ENCODE measurements at places on chromosomes 7 and 10.

- DNase-seq: peak; percentile 84
Observed at GRCh38 chr7:50197549-50197948, 104.5 kb upstream of the ZPBP start.

DNA sequence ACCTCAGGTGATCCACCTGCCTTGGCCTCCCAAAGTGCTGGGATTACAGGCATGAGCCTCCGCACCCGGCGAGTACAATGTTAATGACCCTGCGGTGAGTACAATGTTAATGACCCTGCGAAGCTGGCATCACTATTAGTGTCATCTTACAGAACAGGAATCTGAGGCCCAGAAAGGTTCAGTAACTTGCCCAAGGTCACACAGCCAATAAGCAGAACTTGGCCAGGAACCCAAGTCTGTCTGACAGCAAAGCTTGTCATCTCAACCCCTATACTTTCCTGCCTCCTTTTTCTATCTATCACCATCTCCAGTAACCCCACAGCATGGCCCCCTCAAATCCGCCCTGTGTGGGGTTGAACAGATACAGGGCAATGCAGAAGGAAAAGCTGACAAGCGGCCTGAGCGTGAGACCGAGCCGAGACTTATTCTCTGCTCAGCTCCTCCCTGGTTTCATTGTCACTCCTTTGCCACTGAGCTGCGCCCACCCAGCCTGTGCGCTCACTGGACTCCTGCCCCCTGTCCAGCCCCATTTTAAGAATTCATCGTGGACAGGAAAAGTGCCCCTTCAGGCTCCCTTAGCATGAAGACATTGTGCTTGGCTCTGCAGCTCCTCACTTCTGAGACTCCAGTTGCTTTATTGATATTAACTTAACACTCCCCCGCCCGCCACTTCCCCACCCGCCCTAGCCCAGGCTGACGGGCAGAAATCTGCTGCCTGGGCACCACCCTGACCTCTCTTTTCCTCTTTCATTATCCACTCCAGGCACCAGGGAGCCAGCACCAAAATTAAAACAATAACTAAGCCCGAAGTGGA lies 58.1 kb upstream of the LBX1 start:
- no peak for DNase-seq

GRCh38 chr7:30139836-30140384 lies 5.1 kb downstream of the MTURN start:
- no peak for DNase-seq

DNA sequence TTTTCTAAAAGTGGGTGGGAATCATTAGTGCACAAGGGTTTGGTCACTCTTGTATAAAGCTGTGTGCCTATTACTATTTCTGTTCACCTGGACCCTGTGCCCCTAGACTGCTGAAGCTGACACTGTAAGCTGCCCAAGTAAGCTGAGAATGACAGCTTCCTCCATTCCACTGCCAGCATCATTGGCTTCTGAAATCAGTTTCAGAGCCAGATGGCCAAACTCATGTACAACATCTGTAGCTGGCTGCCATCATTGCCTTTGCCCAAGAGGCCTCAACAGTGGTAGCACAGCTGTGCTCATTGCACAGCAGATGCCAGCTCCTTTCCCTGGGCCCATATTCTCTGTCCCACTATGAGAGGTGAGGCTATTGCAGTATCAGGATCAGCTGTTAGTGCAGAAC lies 165.7 kb downstream of the CPEB3 start:
- no peak for DNase-seq

- no peak for DNase-seq
Observed at GRCh38 chr7:159031135-159031701, 113.4 kb downstream of the VIPR2 start.

- no peak for DNase-seq
Observed at GRCh38 chr10:112393341-112393740, 19.4 kb downstream of the ACSL5 start.

GRCh38 chr10:125721035-125721434 lies 1.5 kb downstream of the EDRF1 start:
- DNase-seq: no peak

DNA sequence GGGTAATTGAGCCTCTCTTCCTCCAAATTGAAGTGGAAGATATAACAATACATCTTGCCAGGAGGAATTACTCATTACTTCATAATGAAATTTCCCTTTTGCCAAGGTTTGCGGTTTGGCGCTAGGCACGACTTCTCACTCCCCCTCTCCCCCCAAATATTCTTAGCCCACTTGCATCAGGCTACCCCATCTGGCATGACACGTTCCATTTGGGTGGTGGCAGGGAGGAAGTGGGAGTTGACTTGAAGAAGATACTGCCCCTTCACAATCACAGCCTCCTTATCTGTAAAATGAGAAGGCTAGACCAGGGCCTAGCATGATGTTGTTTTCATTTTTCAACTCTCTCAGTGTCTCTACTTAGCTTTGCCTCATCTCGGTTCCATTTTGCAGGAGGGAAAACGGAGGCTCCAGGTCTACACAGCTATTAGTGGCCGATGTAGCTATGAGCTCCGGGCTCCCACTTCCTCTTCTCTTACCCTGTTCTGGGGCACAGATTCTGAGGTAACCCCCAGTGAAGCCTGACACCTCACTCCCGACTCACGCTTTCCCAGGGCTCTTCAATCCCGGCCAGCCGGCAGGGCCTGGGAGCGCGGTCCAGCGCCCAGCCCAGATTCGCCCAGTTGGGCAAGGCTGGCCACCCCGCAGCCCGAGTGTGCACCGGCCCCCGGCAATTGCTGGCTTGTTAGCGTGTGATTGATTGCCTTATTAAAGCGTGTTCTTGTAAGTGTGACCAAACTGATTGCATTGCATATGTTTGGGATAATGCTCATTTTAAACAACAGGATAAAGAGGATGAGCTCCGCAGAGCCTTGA lies 6.5 kb downstream of the EVX1 start:
- no peak for DNase-seq

GRCh38 chr10:49056356-49056755 lies 59.0 kb downstream of the VSTM4 start:
- no peak for DNase-seq

DNA sequence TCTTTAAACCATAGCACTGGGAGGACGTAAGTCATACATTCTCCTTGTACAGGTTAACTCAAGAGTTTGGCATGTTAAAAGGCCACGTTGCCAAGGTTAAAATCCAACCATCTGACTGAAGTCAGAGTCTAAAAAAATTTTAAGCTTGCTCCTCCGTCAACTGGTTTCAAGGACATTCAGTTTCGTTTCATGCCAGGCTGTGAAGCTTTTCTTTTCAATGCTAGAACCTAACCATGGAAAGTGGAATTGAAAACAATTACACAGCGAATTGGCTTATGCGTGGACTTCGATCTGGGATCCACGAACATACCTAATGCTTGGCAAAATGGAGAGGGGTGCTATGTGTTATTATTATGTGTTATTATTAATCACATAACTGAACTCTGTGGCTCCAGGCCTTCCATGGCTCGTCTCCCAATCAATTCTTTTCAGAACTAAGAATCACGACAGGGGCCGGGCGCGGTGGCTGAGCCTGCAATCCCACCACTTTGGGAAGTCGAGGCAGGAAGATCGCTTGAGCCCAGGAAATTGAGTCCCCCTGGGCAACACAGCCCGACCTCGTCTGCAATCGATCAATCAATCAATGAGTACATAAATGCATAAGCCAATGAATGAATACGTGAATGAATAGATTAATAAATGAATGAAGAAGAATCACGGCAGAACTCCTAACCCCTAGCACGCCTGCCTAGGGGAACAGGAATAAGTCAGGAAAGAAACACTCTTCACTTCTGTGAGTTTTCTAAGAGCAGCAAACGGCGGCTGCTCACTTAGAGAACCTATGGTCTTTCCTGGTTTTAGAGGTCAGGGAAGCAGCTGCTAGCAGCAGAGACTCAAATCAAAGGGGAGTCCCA lies 733 bp upstream of the ARL5B start:
- no peak for DNase-seq

- no peak for DNase-seq
Observed at GRCh38 chr10:16186564-16186963, 250.2 kb upstream of the PTER start.

GRCh38 chr10:105121743-105122142 lies 480.7 kb downstream of the SORCS3 start:
- no peak for DNase-seq

Measured in CD4-positive, alpha-beta T cell treated with Interleukin-4 for 4 hours (primary cell).